NCI-H2107 (cell line): ENCODE measurements at places on chromosomes 13 and 19.

DNA sequence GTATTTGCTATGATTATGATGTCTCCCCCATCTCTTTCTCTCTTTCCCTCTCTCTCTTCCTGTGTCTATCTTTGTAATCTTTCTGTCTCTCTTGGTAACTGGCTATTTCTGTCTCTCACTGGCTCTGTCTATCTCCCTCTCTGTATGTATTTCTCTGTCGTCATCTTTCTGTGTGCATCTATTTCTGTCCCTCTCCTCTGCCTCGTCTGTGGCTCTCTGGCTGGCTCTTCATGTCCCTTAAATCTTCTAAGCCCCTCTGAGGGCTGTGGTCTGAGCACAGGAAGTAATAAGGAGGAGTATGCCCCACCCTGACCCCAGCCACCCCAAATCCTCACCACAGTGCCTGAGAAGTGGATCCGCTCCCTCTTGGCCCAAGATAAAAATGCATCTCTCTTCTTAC lies 104.4 kb downstream of the DNAJC15 start:
- DNase-seq: no peak

- no peak for DNase-seq
Observed at GRCh38 chr13:111908361-111908760, 158.6 kb upstream of the SOX1 start.

- DNase-seq: no peak
Observed at GRCh38 chr19:11814700-11815035, 595 bp downstream of the ZNF440 start.

GRCh38 chr13:26896986-26897668 lies 136.5 kb upstream of the GPR12 start:
- no peak for DNase-seq

- DNase-seq: no peak
Observed at GRCh38 chr19:8366961-8367326, 3.0 kb downstream of the ANGPTL4 start.

- DNase-seq: no peak
Observed at GRCh38 chr13:29964181-29964845, 113.9 kb upstream of the UBL3 start.

DNA sequence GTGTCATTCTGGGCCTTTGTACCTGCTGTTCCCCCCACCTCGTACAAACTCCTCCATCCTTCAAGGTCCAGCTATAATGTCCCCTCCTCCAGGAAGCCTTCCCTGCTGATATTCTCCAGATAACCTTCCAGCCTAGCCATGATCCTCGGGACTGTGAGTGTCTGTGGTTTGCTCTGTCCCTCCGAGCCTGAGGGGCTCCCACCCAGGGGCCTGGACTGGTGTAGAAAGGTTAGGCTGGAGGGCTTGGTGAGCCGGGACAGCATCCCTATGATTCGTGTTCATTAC lies 2.9 kb upstream of the COMP start:
- DNase-seq: no peak

DNA sequence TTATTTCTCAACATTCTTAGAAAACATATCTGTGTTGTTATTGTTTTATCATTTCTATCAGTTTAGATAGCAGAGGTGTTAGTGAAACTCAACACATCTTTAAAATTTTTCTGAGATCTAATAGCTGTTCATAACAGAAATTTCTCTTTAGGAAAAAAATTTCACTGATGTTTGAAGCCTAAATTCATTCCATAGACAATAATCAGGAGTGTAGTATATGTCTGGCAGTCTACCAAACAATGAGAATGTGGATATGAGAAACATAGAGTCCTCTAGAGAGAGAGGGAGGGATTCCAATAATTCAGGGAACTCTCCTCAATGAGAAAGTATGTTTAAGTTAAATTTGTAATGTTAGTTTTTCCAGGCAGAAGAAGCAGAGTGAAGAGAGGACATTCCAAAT lies 118.2 kb upstream of the EDNRB start:
- DNase-seq: no peak

DNA sequence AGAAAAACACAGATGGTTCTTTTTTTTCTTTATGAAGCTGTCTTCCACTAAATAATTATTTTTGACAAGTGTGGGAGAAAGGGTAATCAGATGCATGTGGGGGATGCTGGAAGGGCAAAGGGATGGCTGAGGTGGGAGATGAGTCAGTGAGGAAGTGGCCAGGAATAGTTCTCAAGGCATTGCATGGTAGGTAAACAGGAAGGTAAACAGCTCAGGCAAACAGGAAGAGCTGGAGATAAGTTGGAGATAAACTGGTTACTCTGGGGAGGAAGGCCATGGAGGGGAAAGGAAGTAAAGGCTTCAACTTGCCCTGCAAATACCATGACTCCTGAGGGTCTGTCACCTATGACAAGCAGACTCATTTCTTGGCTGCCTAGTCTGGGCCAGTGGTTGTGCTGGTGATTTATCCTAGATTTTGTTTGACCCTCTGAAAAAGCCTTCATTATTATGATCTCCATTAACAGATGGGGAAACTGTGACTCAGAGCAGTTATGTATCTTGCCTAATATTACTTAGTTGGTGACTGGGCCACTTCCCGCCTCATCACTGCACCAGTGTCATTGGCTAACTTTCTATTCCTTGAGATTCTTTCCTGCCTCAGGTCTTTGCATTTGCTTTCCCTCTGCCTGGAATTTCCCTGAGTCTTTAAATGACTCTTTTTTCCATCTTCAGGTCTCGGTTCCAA lies 17.1 kb downstream of the ACTL9 start:
- no peak for DNase-seq

- no peak for DNase-seq
Observed at GRCh38 chr19:1823020-1823419, 10.9 kb upstream of the ATP8B3 start.

GRCh38 chr13:38868399-38868798 lies 122.2 kb downstream of the STOML3 start:
- DNase-seq: no peak

DNA sequence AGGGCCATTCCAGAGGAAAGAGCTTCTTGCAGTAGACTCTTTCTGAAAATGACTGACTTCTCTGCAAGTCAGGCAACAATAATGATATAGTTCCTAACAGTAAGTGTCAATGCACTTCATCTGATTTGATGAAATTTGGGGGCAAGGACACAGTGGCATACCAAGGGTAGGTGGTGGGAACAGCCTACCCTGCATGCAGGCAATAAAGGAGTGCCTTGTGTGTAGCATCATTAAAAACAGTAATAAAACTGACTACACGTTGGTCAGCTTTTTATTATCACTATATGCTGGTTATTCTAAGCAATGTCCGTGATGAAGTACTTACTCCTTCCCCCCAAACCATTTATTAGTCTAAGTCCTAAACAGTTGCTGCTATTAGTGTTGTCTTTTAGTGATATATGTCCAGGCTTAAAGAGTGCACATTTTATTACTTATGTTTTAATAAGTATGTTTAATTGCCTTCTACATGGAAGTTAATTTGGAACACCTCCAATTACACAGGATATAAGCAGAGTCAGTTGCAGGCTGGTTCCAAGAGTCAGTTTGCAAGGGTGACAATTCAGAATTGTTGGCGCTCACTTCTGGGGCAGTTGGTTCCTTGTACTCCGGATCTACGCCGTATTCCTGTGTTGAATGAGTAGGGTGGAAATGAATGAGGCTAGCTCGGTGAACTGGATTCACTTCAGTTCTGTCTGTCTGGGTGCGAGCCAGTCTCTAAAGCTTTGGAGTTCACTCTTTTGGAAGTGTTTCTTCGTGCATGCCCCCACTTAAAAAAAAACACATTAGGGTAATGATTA lies 84.0 kb downstream of the RGCC start:
- DNase-seq: no peak

DNA sequence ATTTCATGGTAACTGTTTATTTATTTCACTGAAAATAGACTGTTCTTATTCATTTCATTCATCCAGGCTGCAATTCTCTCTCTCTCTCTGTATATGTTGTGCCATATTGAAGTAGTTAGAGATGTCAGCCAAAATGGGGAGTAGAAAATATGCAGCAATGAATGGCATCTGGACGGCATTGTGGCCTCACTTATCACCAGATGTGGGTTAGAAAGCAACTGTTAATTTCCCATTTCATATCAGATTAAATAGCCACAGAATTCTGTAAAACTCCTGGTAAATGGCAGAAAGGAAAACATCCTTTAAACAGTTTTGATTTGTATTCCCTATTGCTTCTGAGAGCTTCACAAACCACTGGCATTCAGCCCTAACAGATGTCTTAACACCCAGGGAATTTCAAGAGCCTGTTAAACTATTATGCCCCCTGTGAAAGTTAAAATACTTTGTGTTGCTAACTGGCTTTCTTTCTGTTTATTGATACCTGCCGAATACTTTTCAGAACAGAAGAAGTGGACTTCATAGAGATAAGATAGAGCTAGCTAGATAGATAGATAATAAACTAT lies 1763.3 kb upstream of the MIR17HG start:
- DNase-seq: no peak

DNA sequence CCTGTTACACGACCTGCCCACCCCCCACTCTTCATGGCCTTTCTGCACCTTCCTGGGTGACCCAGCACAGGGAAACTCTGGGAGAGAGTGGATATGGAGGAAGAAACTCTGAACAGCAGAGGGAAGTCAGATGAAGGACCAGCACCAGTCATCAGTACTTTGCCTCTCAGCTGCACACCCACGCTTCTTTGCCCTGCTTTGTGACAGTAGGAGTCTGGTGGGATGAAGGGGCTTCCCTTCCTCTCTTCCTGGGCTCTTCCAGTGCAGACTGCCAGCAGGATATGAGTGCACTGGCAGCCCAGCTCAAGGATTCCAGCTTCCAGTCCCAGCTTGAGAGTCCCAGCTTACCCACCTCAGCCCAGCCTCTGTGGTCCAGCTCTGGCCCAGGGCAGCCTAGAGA lies 68.9 kb downstream of the CRYL1 start:
- no peak for DNase-seq
